ENCODE measurements at places on chromosomes 5 and 9.

DNA sequence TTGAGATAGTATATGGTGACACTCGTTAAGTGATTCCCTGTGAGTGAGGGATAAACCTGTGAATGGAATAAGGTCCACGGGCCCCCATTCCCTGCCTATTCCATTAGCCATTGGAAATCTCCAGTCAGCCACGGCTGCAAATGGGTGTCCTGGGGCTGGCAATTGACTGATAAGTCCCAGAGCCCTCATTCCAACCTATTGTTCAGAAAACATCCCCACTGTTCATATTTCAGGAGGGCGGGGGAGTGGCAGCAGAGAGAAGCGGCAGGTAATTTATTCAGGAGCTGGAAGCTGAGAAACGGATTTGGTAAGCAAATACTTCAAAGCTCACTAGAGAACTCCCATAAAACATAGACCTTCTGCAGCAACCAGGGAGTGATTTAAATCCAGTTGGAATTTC lies 42.0 kb downstream of the TMEM174 start:
- no peak for DNase-seq

DNA sequence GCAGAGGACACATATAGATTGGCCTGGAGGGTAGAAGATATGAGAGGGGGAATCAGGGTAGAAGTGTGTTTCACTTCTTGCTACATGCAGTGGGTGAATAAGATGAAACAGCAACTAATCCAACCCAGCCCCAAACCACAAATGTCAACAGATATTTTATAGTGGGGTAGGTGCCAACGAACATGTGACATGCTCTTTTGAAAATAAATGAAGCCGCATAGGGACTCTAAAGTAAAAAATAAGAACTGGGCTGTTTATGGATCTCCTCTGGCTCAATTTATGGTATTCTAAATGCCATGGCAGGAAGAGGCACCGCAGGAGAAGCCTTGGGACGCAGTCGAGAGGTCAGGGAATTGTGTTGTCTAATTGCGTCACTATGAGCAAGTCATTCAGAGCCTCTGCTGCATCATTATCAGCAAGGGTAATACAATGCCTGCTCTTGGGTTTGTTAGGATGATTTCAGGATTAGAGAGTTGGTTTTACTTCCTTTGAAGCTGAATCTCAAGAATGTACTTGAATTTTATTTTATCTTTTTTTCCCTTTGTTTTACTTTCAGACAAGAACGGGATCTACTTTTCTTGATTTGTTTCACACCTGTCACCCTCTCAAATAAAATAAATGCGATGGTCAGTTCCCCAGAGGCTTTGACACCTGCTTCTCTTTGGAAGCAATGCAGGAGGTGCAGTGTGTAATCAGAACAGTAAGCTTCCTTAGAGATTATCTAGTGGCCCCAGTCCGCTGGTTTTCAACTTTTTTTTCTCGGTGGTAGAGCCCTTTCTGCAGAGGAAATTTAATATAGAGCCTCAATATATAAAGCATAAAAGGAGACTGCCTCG lies 375.6 kb upstream of the CLINT1 start:
- DNase-seq = no peak

DNA sequence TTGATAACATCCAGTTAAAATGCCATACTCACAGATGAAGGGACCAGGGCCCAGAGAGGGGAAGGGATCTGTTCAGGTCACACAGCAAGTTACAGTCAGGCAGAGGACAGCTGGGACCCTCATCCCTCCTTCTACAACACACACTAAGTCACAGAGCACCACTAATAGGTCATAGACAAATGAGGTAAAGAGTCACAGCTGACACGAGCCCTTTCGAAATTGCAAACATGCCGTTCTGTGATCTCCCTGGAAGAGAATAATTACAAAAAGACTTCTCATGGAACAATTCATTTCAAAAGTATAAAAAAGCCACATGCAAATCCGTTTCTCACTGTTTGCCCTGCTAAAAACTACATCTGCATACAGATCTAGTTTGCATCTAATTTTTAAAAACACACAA lies 15.5 kb downstream of the IGFBPL1 start:
- no peak for DNase-seq

DNA sequence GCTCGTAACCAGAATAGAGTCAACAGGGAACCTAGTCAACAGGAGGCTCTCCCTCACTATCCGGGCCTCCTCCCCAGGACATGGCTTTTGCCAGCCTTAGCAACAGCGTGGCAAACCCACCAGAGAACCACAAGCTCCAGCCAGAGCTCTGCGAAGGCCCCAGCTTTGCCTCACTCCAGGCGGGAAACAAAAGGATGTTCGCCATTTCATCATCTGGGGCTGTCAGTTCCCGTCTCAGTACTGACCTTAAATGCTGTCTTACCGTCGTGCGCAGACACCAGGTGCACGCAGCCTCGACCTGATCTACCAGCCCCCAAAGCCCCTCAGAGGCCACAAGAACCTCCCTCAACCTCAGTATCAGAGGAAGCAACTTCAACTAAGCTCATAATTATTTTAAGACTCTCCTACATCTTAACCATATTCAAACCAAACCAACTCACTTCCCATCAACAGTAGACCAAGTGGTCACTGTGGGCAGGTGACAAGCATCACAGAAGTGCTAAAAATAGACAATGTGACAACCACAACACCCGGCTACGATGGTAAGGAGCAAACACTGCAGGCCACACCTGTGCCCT lies 71.4 kb downstream of the SEMA4D start:
- no peak for DNase-seq

DNA sequence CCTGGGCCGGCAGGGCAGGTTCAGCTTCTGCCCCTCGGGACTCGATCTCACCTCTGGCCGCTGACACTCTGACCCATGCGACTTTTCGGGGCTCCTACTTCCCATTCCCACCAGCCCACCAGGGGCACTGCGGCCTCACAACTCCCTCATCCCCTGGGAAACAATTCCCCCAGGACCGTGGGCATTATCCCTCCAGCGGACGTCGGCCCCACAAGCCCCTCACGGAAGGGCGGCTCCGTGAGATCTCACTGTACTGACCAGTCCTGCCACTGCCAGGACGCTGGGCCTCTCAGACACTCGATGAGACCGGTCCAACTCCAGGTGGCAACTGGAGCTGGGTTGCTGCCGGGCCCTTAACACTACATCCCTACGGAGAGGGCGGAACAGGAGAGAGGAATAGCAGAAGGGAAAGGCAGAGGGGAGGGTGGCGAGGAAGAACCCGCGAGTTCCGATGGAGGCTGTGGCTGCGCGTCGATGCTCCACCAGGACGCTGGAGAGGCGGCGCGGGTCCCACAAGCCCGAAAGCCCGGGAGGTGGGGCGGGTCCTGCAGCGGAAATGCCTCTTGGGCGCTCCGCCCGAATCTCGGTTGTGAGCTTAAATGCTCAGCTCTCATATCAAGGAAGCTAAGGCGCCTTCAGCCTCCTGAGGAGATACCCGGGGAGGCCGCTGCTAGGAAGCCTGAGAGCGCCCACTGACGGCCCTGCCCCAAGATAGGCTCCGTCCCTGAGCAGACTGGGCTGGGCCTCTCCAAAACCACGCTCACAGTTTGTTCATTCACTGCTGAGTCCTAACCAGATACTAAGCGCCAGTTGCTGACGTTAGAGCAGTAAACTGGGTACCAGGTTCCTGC lies 36.3 kb downstream of the VCP start:
- no peak for DNase-seq

GRCh38 chr9:119986205-119986604 lies 593.8 kb downstream of the CDK5RAP2 start:
- DNase-seq = no peak

GRCh38 chr5:6551287-6551954 lies 81.4 kb downstream of the NSUN2 start:
- DNase-seq = no peak

GRCh38 chr5:50576265-50576664 lies 90.2 kb upstream of the PARP8 start:
- DNase-seq = no peak
